Esophagus muscularis mucosa (tissue), 4 donors: ENCODE measurements at places on chromosomes 12 and 14. TPM values are rescaled to one million over a fixed set of nuclear protein-coding genes. Genes with fewer than 3 reads are reported as not detected.

AKAP3 gene
- 0.83 TPM for total RNA-seq

KRT6C gene
- not detected for total RNA-seq

FGF23 gene
- not detected for total RNA-seq

FAM161B gene
- 5.0 TPM for total RNA-seq

CACNA1C gene
- 48.5 TPM for total RNA-seq

LMO3 gene
- total RNA-seq: 152 TPM

MYO1A gene
- total RNA-seq: 0.83 TPM

ANAPC7 gene
- 32.7 TPM for total RNA-seq

KCNC2 gene
- not detected for total RNA-seq

MSRB3 gene
- 213 TPM for total RNA-seq

RND1 gene
- total RNA-seq: 0.29 TPM

DIO2 gene
- total RNA-seq: 31.5 TPM

INHBE gene
- total RNA-seq: not detected

SETD1B gene
- 21.2 TPM for total RNA-seq

ACSM4 gene
- total RNA-seq: not detected

PTPRO gene
- total RNA-seq: 0.52 TPM

GALNT6 gene
- 5.8 TPM for total RNA-seq

MNAT1 gene
- 34.9 TPM for total RNA-seq

POTEM gene
- not detected for total RNA-seq

PDE3A gene
- total RNA-seq: 155 TPM

SERPINA3 gene
- 262 TPM for total RNA-seq

C12orf56 gene
- not detected for total RNA-seq

NDUFA12 gene
- 72.3 TPM for total RNA-seq

HCAR3 gene
- total RNA-seq: not detected

SUOX gene
- 29.0 TPM for total RNA-seq

PDZRN4 gene
- total RNA-seq: 43.9 TPM

FAM186B gene
- total RNA-seq: 0.17 TPM

CFAP251 gene
- total RNA-seq: 0.66 TPM

RPGRIP1 gene
- not detected for total RNA-seq

KLRF1 gene
- total RNA-seq: 0.66 TPM

AHNAK2 gene
- total RNA-seq: 95.3 TPM

LRRC10 gene
- not detected for total RNA-seq

RITA1 gene
- total RNA-seq: 14.5 TPM

NIN gene
- total RNA-seq: 38.8 TPM

SUSD6 gene
- total RNA-seq: 48.0 TPM

TC2N gene
- 17.8 TPM for total RNA-seq

TBC1D30 gene
- 1.9 TPM for total RNA-seq

CLEC4D gene
- 1.7 TPM for total RNA-seq

APOF gene
- total RNA-seq: not detected

TMEM229B gene
- total RNA-seq: 4.2 TPM

BIN2 gene
- total RNA-seq: 1.7 TPM

COQ6 gene
- total RNA-seq: 32.2 TPM

MYO1H gene
- not detected for total RNA-seq

GDF3 gene
- total RNA-seq: 0.40 TPM

FAR2 gene
- 11.7 TPM for total RNA-seq

CD27 gene
- total RNA-seq: not detected

MANSC4 gene
- total RNA-seq: 0.39 TPM

CRACR2A gene
- 3.3 TPM for total RNA-seq

PTPN21 gene
- 46.5 TPM for total RNA-seq

COPZ1 gene
- 47.1 TPM for total RNA-seq

GLIPR1L2 gene
- total RNA-seq: 0.17 TPM

RFX4 gene
- not detected for total RNA-seq

B4GALNT1 gene
- total RNA-seq: 4.2 TPM

SLC7A7 gene
- total RNA-seq: 22.9 TPM

DAO gene
- total RNA-seq: not detected
